ENCODE measurements at places on chromosomes 12 and 14. TPM values are rescaled to one million over a fixed set of nuclear protein-coding genes. Genes with fewer than 3 reads are reported as not detected.

DNA sequence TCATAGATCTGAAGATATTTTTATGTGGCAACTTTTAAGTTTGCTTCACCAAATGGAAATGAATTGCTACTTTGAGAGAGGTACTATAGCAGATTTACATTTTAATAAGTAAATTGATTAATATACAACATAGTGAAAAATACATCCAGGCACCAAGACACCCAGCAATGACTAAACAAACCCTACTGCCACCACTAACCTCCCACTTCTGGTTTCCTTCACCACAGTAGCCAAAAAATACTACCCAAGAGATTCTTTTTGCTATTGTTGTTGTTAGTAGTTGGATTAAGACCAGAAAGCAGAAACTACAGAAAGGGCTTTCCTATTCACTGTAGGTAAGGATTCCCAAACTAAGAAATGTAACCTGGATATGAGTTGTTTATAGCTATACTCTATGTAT, 54.1 kb downstream of the COCH start:
- no peak for DNase-seq

- no peak for DNase-seq
Measured at GRCh38 chr14:50844391-50844790, 13.4 kb upstream of the NIN start.

GRCh38 chr14:104897330-104898194, 27.1 kb upstream of the PLD4 start:
- DNase-seq, result peak; percentile 67

GRCh38 chr14:37443461-37443860, 151.6 kb downstream of the FOXA1 start:
- DNase-seq, result no peak

DNA sequence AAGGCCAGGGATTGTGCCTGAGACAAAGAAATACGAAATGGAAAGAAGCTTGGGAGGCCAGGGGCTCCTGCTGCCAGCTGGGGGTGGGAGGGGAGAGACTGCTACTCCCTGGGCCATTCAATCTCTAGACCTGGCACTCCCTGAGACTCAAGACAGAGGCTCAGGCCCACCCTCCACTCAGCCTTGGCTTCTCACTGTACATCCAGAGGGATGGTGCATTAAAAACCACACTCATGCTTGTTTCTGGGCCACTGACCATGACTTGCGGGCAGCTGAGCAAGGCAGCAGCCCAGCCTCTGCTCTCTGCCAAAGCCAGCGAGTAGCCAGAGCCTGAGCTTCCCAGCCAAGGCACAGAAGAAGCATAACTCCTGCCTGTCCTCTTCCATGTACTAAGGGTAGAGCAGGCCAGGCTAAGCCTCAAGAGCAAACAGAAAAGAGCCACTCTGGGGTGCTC, 41.5 kb downstream of the PITPNM2 start:
- no peak for DNase-seq

GRCh38 chr12:75722714-75723200, 211.3 kb upstream of the KRR1 start:
- DNase-seq, result no peak

DNA sequence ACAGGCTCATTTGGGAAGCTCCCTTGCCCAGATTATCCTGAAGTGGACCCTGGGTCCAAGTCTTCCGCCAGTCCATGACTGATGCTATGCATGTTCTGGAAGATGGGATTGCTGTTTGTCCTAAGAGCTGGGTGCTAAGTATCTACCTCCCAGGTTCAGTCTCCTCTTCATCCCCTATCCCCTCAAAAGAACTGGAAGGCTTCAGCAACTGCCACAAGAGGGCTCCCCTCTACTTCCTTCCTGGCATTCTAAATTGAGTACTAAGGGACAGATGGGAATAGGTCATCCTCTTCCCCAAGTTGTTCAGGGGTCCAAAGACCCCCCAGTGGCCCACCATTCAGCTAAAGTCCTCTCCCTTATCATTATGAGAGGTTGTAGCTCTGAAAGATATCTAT, 9.0 kb upstream of the FKBP11 start:
- DNase-seq, result no peak

- DNase-seq, result peak; percentile 91
Measured at GRCh38 chr12:42696406-42697149, 107.0 kb upstream of the PRICKLE1 start.

DNA sequence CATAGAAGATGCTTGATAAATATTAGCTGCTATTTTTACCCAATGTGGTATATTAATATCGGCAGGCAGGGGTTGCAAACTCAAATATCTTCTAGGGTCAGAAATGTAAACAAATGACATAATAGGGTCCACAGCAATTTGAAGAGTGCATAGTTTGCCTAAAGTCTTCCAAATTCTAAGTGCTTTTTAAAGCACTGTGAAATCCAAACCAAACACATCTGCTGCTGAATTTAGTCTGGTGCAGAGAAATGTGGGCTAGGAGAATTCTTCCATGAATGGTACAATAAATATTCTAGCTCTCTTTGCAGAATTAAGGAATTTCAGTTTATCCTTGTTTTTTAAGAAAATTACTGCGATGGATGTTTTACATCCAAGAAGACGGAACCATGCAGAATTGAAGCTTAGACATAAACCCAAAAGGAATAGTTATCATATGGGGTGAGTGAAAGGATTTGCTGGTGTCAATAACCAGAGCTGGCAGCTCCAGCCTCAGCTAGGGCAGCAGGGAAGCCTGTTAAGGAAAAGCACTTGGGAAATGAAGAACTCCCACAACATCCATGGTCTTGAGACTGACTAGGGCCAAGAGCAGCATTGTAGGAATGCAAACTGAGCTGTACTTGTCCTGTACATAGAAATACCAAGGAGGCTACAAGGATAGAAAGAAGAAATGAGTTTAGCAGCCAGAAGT, 65.5 kb downstream of the PTPRR start:
- DNase-seq, result no peak

DNA sequence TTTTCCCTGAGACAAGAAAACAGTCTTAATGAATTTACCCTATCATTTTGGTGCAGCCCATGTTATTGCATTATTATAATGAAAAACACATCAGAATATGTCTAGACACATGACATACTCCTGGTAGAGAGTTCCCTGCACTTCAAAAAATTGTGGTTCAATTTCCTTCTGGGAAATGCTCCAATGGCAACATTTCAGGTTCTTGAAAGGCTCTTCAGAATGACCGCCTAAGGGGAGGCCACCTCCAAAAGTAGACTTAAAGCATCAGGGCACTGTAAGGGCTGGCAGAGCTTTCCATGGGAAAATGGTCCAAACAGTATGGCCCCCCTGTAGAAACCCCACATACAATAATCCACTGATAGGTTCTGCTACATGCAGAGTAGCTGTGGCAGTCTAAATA, 110.7 kb downstream of the SLC25A21 start:
- DNase-seq, result no peak

- no peak for DNase-seq
Measured at GRCh38 chr14:78947681-78948080, 777.5 kb downstream of the NRXN3 start.

The LTBP2 gene
- total RNA-seq, result 36.0 TPM

Measured in suprapubic skin (tissue), 4 donors.